ENCODE measurements at places on chromosomes 11 and 22.

DNA sequence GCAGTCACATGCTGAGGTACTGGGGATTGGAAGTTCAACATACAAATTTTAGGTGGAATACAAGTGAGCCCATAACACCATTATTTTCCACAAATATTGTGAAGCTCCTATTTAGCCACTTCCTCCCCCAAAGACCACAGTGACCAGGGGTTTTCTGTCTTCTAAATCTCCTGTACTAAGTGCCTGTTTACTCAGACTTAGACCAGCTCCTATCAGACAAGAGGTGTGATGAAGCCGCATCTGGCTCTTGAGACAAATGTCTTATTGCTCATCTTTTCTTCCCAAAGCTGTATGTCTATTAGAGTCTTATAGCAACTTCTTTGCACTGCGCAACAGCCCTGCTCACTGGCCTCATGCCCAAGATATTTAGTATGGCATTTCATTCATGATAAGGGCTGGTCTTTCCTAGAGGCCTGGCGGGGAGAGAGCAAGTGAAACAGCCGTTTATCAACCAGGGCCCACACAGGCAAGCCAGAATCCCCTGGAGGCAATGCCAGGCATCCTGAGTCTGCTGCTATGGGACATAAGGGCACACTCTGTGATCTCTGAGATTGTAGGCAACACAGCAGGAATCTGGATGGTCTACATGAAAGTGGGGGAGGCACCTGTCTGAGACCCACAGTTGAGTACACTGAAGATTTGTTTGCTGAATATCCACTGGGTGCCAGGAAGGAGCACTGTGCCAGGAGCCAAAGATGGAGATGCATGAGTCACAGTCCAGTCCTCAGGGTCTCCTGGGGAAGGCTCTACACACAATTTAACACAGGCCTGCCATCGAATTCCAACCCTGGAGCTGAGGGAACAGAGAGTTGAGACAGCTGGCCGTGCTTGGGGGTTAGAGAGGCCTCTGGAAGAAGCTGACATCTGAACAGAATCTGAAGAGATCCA, 78.5 kb upstream of the NCAM1 start:
- DNase-seq, result no peak

GRCh38 chr11:59254286-59254685, 41.6 kb upstream of the MPEG1 start:
- no peak for DNase-seq

DNA sequence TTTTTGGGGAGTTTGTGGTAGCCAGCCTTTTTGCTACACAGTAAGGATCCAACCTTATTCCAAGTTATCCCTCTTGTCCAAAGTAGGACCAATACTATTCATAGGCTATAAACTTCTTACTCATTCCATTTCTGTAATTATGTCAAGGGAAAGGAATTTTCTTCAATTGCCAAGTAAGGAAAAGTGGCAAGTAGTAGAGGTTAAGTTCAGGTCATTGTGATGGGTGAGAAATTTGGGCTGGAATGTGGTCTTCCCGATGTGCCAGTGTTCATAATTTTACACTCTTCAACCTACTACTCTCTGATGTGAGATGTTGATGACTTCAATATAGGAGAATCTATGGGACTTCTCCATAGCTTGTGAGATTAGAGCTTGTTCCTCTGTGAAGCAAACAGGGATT, 648.8 kb downstream of the METTL15 start:
- DNase-seq, result no peak

GRCh38 chr11:8706673-8707432, 24.3 kb downstream of the RPL27A start:
- DNase-seq, result no peak

- no peak for DNase-seq
Observed at GRCh38 chr11:19218216-19218615, 16.4 kb upstream of the CSRP3 start.

DNA sequence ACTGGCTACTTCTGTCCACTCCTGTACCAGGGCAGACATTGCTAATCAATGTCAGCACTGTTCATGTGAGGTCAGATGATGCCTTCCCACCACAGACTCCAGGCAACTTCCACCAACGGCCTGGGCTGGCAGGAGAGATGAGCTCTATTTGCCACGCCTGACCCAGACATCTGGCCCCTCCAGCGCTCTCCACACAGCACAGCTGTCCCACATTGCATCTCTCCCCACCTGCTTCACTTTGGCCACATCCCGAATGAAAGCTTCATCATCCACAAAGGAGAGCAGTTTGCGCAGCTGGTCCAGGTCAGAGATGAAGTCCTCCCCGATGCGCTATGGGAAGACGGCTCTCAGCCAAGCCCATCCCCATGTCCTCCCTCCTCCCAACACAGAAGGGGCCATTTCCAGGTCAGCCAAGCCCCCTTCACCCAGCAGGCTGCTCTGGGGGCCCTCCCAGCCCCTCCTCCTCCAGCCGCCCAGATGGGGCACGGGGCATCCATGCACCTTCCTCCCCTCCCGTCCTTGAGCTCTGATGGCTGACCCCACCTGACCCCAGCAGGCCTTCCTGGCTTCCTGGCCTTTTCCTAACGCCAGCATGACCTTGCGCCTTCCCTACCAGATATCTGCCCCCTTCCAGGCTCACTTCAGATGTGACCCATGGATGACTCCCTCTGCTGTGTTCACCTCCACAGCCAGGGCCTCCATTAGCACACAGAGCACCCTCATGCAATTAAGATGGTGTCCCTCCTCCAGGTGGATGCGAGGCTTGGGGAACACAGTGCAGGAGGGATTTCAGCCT, 7.4 kb downstream of the PYGM start:
- DNase-seq, result no peak

DNA sequence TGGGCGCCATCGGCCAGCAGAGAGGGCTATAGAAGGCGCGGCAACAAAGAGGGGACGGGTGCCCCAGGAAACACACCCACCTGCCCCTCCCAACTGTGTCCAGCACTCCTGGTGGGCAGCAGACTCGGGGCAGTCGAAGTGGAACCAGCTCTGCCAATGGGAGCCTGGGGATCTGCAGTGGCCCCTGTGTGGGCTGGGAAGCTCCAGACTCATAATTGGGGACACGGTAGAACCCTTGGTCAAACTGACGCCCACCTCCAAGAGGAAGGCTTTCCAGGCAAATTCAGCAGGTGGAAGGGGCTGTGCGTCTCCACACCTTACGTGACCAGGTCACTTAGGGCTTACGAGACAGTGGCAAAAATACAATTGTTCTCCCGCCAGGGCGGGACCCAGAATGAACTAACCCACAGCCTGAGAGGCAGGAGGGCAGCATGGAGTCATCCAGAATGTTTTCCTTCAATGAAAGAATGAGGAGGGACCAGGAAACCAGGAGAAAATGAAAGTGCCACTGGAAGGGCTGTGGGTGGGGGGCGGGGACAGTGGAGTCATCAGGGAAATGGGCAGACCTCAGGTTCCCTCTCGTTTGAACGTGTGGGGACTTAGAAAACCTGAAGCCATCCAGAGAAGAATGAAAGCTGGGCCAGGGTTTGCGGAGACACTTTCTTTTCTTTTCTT, 53.2 kb upstream of the SHANK2 start:
- no peak for DNase-seq

- no peak for DNase-seq
Observed at GRCh38 chr11:88806410-88806809, 259.4 kb downstream of the GRM5 start.

- no peak for DNase-seq
Observed at GRCh38 chr22:47345025-47345424, 582.6 kb downstream of the TBC1D22A start.

- DNase-seq, result no peak
Observed at GRCh38 chr11:14544611-14545010, 24.4 kb upstream of the PSMA1 start.

GRCh38 chr11:46469926-46470325, 78.3 kb upstream of the CHRM4 start:
- no peak for DNase-seq

DNA sequence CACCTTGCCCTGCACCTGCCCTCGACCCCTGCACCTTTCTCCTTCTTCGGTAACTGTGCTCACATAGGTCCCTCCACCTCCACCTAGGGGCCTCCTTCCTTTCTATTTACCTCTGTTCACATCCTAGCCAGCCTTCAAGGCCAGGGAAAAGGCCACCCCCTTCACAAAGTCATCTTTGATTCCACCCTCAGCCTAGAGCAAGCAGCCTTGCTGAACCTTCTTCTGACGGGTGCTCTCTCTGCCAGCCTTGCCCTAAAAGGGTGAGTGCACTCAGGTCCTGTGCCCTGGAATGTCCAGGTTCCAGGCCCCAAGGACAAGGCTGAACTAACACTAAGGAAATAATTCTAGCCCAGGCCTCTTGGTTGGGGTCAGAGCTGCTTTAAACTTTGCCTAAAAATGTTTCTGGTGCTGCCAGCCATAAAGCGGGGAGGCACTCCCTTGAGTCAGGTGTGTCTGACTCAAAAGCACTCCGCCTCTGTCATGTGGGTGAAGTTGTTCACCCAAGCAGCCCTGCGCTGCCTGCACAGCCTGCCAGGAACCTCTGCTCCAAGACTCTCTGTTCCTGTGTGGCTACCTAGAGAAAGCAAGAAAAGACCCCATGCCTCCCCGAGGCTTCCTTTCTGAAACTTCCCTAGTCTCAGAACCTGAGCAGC, 9.2 kb upstream of the FAM83F start:
- DNase-seq, result no peak

GRCh38 chr11:103091064-103091800, 728 bp downstream of the DCUN1D5 start:
- no peak for DNase-seq

- no peak for DNase-seq
Observed at GRCh38 chr11:35826949-35827348, 116.9 kb upstream of the LDLRAD3 start.

DNA sequence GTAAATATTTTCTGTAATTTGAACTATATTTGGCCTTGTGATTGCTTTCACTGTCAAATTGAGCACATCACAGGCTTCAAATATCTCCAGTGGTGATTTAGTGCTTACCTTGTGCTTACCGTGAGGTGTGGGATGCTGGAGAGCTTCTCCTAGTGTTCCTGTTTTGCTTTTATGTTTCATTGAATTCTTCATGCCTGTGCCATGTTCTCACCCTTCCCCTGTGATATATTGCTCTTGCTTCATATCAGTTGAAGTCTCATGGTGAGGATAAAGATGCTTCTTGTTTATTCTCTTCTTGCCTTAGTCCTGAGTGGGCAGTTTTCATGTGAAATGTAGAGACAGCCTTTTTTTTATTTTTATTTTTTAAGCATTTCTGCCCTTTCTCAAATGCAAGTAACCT, 198.0 kb upstream of the PDGFD start:
- DNase-seq, result no peak

GRCh38 chr11:110530900-110531741, 101.4 kb downstream of the FDX1 start:
- DNase-seq, result no peak

DNA sequence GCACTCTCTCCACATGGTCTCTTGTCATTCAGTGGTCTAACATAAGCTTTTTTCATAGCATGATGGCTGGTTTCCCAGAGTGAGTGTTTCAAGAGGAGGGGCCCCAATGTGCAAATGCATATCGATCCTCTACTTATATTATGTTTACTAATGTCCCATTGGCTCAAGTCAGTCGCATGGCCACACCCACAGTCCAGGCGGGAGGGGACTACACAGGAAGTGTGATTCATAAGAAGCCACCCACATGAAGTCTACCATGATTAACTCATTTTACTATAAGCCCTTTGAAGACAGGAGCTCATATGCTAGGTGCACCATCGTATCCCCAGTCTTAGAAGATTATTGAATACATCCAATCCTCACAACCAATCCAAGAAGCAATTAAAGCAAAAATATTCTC, 89.5 kb upstream of the ISX start:
- DNase-seq, result no peak

DNA sequence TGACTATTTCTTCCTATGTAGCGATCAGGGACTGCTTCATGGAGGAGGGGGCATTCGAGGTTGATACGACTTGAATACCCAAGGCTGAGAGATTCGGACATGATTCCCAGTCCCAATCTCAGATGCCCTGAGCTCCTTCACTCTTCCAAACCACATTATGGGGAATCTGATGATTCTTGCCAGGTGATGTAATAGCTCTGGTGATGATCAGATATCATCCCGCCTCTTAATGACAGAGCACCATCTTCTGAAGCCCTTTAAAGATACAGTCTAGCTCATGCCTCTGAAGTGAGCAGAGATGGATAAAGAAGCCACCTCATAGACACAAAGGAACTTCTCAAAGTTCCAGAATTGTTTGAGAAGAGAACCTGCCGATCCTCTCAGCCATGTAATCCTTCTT, 8.9 kb upstream of the CLMP start:
- no peak for DNase-seq

DNA sequence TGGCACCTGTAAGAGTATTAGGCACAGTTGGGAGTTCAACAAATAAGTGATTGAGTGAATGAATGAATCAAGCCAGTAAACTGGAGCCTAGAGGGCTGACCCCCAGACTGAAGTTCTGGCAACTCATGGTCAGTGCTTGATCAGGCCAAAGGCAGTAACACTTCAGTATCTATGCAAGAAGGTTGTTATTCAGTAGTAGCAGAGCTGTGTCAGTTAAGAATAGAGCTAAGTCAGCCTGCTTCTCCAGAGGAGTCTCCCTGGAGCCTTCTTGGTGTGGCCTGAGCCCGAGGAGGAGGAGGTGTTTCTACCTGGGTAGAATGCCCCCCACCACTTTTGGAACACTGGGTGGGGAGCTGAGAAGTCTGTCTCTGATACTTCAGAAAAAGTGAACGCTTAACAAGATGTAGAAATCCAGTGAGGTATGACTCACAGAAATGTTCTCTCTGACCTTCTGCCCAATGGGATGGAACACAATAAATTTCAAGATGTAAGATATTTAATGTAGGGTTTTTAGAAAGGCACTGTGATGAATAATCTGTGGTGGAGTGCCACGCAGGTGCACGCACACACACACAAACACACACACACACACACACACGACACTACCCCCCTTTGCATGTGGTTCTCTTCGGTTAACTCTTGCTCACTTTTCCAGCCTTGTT, 219.9 kb downstream of the HIPK3 start:
- no peak for DNase-seq

DNA sequence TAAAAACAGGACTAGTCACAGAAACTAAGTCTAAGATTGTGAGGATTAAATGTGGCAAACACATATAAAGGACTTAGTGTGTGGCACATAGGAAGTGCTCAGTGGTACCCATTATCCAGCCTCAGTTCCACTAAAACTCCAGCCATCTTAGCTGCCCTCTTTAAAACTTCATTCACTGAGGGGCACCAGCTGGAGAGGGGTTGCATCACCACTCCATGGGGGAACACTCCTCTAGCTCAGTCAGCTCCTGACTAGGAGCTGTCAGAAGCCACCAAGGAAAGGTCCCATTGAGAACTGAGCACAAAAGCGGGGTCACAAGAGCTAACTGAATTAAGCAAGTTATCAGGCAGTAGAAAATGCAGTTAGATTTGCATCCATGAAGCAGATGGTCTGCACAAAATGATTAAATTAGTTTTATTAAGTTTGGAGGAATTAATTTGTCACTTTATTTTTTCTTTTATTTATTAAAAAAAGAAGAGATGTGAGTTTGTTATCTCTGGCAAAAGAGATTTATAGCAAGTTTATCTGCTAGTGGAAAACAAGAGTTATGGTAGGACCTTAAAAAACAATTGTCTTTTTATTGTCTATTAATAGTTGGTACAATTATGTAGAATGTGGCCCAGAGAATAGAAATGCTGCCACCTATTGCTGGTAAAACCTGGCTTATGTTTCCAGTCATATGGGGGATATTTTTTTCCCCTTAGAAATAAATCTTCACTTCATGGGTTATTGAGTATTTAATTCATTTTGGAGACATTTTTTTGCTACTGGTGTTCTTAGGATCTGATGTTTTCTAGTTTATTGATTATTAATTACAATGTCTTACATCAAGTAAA, 95.7 kb downstream of the NAV2 start:
- DNase-seq, result no peak

GRCh38 chr11:42311514-42311913, 852.1 kb upstream of the LRRC4C start:
- DNase-seq, result no peak

Data from cerebellar nuclear complex (tissue), 1 donor.